HCEC 1CT (cell line): ENCODE measurements at places on chromosomes 12 and 14.

DNA sequence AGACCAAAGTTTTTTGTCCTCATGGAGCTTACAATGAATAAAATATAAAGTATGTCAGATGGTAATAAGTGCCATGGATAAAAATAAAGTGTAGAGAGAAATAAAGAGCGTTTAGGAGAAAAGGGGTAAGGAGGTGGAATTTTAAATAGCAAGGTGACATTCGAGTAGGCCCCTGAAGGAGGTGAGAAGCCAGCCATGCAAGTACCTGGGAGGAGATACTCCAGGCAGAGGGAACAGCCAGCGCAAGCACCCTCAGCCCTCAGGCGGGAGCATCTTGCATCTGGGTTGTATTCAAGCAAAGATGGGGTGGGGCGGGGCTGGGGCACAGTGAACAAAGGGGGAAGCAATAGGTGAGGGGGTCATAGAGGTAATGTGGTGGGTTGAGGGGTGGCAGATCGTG lies 4.3 kb downstream of the TBC1D30 start:
- DNase-seq: no peak

GRCh38 chr14:73833530-73834260 lies 17.9 kb upstream of the PTGR2 start:
- no peak for DNase-seq

- no peak for DNase-seq
Observed at GRCh38 chr12:27133022-27133590, 50.7 kb upstream of the C12orf71 start.

DNA sequence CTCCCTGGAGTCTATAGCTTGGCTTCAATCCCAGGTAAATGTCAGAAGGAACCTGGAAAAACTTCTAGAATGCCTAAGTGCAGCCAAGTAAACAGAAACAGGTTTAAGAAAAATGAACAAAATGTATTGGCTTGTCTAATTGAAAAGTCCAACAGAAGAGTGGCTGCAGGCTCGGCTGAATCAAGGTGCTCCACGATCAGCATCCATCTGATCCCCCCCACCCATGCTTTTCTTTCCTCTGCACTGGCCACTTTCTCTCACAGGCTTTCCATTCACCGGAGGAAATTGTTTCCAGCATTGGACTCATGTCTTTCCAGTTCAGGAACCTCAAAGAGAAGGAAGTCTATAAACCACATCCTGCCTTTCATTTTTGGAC lies 42.0 kb upstream of the C14orf180 start:
- no peak for DNase-seq

GRCh38 chr14:98513558-98513957 lies 758.4 kb downstream of the BCL11B start:
- DNase-seq: no peak

DNA sequence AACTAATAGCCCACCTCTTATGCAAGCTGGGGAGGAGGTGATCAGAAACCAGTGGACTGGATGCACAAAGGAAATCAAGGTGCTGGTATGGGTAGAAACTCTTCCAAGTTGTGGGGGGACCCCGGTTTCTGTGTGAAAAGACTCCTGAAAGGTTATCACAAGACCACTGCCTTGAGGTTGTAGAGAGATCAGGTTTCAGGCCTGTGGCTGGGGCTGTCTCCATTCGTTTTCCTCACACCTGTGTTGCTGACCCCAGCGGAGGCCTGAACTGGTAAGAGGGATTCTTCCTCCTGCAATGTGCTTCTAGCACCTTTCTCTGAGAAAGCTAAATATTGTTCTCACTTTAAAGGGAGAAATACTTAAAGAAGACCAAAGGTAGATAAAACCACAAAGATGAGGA lies 9.3 kb upstream of the OR4K5 start:
- no peak for DNase-seq

- no peak for DNase-seq
Observed at GRCh38 chr12:93442411-93443340, 929 bp upstream of the UBE2N start.

DNA sequence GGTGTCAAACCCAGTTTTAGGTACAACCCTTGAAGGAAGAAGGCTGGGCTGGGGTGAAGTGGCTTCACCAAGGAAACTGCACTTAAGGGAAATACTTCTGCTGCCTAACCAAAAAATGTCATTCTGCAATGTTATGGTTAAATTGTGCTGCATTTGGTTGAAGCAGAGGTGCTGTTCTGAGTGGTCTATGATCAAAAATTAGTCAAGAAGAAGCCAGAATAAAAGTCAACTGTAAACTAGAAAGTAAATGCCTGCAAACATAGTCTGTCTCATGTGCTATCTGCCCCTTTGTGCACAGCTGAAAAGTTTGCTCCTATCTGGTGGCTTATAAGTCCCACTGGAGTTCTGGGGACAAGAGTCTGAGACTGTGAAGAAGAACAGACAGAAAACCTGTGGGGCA lies 158.8 kb downstream of the C12orf42 start:
- no peak for DNase-seq

- DNase-seq: peak; percentile 21
Observed at GRCh38 chr12:6868211-6869048, 1.1 kb downstream of the TPI1 start.

DNA sequence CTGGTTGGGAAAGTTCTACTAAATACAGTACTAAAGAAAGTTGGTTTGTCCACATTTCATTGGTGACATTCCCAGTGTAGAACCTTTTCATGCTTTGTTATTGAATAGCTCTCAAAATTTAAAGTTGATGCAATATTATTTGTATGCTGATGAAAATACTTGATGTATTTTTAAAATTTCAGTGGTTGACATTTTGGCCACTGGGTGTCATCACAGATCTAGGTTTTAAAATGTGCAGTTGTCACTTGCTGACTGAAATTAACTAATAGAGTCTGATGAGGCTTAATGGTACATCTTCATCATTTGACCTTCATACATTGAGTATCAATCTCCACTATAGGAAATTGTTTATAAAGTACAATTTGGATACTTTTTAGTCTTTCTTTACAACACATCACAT lies 37.1 kb downstream of the CMAS start:
- peak; percentile 11 for DNase-seq

GRCh38 chr12:10362828-10363657 lies 26.8 kb downstream of the KLRK1 start:
- no peak for DNase-seq

- no peak for DNase-seq
Observed at GRCh38 chr12:34598352-34598827, 576.1 kb downstream of the ALG10 start.

DNA sequence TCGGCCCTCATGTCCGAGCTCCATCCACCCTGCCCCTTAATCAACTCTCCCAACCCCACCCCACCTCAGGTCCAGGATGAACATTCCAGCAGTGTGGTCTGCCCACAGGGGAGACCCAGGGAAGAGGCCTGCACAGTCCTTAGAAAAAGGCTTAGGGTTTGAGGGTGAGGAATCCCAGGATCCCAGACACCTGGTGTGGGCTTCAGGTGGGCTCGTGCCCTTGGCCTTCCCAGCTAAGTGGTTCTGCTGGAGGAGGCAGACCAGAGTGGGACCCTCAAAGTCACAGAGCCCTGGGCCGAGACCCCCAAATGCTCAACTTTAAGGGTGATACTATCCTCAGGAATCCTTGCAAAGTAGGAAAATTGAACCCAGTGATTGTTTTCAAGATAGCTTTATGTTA lies 25.4 kb upstream of the PPP2R5C start:
- no peak for DNase-seq

GRCh38 chr14:104953896-104954656 lies 24.1 kb downstream of the AHNAK2 start:
- no peak for DNase-seq

GRCh38 chr14:95536036-95536593 lies 1.3 kb downstream of the GLRX5 start:
- DNase-seq: no peak

DNA sequence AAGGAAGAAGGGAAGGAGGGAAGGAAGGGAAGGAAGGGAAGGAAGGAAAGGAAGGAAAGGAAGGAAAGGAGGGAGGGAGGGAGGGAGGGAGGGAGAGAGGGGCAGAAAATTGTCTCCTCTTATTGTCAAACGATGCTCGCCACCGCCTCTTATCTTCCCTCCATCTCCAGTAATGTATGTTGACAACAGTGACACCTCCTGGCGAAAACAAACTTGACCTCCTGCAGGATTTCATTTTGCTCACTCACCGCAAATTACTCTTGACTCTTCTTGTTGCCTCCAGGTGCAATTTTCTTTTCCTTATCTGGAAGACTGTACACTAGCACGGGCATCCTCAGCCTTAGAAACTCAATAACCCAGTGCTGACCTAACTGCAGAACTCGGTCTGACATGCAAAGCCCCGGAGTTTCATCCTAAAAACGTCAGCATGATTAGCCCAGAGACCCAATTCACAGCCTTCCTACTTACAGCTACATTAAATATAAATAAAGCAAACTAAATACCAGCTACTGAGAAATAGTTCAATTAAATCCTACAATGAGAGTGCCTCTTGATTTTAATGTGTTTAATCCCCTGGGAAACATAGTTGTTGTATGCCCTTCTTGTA lies 512.4 kb upstream of the TMPO start:
- DNase-seq: no peak

GRCh38 chr12:122921917-122922316 lies 26.0 kb upstream of the VPS37B start:
- no peak for DNase-seq

DNA sequence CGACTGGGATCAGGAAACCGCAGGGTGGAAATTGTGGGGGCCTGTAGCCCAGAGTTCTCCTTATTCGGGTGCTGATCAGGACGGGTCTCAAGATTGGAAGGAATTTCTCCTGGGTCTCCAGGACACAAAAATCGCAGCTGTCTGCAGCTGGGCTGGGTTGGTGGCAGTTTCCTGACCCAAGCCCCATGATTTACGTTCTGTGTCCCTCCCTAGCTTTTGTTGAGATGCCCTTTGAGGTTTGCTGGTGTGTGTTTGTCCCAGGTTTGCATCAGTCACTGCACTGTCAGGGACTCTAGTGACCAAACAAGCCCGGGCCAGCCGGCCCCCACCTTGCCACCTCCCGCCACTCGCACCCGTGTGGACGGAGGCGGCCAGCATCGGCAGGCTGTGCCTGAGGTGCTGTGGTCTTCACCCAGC lies 89.5 kb downstream of the FBXL14 start:
- no peak for DNase-seq

DNA sequence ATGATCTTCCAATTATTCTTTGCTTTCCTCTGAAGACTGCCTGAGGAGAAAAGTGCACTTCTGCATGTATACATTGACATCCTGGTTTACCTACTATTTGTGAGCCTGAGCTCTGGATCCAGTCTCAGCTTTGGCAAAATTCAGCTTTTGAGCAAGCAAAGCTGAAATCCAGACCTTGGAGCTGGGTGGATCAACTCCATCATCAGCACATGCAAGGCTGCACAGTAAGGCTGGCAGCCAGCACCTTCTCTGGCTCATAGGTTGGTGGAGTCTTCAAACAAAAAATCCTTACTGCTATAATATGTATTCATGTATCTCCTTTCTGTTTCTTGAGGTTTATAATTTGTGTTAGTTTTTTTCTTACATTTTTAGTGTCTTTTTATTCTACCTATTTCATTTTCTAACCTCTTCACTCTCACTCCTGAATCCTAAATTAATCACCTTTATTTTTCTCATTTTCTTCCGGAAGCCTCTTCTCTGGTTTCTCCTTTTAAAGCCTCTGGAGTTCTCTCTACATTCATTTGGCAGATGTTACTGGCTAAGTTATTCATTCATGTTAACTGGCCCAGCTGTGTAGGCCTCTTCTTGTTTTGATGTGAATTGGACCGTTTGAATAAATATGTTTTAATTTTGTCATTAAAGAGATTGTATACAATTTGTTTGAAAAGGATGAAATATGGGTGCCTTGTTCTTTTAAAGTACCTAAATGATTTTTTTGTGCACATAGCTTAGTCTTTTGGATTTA lies 224.8 kb downstream of the DACT1 start:
- no peak for DNase-seq

GRCh38 chr14:79342942-79343341 lies 868.4 kb downstream of the DIO2 start:
- no peak for DNase-seq

DNA sequence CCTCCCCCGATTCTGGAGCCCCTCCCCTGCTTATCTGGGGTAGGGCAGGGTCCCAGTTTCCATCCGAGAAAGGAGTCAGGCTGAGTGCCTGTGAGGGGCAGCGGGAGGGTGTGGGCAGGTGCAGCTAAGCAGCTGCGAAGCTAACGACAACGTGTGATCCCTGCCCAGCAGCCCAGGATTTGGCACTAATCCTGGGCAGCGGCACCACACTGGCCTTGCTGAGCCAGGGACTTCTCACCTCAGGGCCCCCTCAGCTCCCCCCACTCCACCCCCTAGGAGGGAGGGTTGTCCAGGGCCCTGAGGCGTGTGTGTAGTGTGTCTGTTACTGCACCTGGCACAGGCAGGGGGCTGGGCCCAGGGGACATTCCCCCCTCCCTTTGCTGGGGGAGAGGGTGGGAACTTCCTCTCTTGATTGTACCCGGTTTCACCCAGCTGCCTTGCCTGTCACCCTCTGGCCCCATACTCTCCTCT lies 1.8 kb downstream of the SMIM41 start:
- no peak for DNase-seq

DNA sequence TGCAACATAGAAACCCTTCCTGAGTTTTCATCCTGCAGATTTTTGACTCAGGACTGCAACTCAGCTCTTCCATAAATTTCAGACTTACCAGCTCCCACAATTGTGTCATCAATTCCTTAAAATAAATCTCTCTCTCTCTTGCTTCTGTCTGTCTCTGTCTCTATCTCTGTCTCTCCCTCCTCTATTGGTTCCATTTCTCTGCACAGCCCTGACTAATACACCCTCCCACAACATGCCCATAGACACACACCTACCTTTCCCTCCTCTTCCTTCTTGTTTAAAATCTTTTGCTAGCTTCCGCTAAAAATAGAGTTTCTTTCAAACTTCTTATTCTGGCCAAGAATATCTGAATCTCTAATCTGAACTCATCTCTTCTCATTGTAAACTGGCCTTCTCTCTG lies 22.9 kb upstream of the PTHLH start:
- no peak for DNase-seq

GRCh38 chr14:90381999-90382451 lies 14.8 kb upstream of the CALM1 start:
- no peak for DNase-seq

DNA sequence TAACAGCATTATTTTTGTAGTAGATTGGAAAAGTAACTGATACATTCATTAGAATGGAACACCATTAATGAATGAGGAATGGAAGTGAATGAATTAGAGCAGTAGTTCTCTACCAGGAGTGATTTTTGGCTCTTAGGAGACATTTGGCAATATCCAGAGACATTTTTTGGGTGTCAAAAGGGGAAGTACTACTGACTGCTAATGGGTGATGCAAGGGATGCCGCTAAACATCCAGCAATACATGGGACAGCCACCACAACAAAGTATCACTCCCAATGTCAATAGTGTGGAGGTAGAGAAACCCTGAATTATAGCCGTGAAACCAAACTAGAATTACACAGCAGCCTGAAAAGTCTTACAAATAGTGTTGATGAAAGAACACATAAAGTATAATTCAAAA lies 1.5 kb downstream of the CHURC1 start:
- DNase-seq: no peak

DNA sequence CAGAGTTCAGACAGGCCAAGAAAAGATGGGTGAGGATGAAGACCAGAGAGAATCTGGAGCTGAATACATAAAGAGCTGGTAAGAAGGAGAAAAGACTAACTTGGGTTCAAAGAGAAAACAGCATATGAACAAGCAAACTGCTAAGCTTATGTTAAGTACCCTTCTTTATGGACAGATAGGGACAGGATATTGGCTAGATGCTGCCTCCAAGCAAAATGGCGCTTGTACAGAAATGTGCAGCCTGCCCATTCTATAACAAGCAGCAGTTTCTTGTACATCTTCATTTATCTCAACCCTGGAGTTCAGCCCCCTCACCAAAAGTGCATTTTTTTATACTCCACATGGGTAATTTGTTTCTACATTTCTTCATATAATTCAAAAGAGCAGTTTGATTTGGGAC lies 184.5 kb downstream of the RMST start:
- no peak for DNase-seq
